Ecto neural progenitor cell (in vitro differentiated cells): ENCODE measurements at places on chromosomes 7 and 10.

DNA sequence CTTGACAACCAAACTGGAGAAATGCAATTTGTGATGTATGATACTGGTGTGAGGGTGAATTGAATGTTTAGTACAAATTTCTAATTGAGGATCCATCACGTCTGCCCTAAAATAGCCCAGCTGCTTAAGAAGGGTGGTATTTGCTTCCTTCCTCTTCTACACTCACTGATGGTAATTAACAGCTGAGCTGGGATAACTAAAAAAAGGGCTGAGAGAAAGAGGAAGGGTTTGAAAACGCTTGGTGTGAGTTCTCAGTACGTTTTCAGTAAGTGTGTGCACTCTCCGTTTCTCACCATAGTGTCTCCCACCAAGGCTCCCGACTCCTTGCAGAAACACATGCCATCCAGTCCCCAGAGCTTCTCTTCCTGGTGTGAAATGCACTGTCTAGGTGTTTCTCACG lies 54.3 kb downstream of the MAP3K8 start:
- no peak for DNase-seq

GRCh38 chr10:43079856-43080255 lies 3.0 kb downstream of the RET start:
- DNase-seq: no peak

- DNase-seq: no peak
These were observed 53.9 kb upstream of the SFMBT2 start for GRCh38 chr10:7464691-7465090.

DNA sequence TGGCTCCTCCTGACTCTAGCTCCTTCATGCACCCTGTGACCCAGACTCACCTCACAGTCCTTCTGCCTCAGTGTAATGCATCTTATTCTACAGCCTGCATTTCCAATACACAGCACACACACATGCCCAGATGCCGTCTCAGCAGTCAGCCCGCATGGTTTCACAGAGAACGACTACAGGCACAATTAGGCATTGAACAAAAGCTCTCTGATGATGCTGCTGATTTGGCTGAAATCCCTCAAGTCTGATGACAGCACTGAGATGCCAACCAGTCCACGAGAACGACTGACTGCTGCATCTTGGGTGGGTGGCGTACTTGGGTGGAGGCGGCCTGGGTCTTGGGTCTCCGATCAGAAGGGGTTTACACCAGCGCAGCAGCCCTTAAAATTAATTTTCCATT lies 200.4 kb downstream of the TAX1BP1 start:
- no peak for DNase-seq

- DNase-seq: peak; percentile 38
These were observed 69.0 kb upstream of the SAMD8 start for GRCh38 chr10:75042292-75042974.

GRCh38 chr10:93166134-93166533 lies 92.4 kb downstream of the CYP26A1 start:
- DNase-seq: no peak
